ENCODE measurements at places on chromosomes 4 and X.
A peak's percentile ranks its signal among the peaks of the same experiment; 100 is the strongest.

DNA sequence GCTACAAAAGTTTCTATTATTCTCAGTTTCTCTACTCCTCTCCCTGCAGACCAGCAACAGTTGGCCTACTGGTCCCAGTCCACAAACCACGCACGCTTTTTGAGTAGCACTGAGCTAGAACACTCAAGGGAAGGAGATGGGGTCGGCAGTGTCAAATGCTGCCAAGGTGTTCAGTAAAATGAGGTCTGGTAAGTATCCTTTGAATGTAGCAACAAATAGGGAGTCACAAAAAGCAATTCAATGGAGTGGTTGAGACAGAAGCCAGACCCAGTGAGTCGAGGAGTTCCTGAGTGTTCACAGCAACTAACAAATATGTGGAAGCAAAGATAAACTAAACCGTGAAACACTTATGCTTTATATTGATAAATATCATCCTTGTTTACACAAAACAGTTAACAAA is 355.7 kb downstream of the MID1IP1 start:
- no peak for DNase-seq

- DNase-seq: no peak
These were observed 454.7 kb downstream of the IL15 start for GRCh38 chr4:142091085-142091513.

GRCh38 chr4:11098461-11098860 is 330.2 kb downstream of the HS3ST1 start:
- no peak for DNase-seq

DNA sequence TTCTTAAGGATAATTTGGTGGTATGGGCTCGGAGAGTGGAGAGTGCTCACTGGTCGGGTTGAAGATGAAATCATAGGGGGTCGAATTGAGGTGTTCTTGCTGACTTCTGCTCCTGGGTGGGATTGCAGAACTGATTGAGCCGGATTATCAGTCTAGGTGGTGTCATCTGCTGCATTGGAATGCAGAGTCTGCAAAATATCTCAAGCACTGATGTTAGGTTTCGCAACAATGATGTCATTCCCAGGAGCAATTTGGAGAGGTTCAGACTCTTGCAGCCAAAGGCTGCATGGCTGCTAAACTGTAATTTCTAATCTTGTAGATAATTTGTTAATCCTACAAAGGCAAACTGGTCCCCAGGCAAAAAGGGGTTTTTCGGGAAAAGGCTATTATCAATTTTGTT is 67.7 kb downstream of the RHOH start:
- no peak for DNase-seq

DNA sequence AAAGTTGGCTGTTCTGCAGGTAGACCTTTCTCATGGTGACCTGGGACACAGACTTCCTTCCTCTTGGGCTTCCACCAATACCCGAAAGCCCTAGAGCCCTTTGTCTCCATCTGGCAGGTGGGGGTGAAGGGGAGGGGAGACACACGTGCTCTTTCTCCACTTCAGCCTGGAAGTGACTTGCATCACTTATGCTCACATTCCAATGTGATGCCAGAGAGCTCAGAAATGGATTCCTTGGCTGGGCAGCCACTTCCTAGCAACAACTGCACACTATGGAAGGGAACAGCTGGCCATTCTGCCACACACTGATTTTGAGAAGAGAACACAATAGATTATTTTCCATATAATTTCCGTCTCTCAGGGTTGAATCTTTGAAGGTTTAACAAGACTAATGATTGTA is 36.3 kb downstream of the C4orf51 start:
- DNase-seq: no peak

DNA sequence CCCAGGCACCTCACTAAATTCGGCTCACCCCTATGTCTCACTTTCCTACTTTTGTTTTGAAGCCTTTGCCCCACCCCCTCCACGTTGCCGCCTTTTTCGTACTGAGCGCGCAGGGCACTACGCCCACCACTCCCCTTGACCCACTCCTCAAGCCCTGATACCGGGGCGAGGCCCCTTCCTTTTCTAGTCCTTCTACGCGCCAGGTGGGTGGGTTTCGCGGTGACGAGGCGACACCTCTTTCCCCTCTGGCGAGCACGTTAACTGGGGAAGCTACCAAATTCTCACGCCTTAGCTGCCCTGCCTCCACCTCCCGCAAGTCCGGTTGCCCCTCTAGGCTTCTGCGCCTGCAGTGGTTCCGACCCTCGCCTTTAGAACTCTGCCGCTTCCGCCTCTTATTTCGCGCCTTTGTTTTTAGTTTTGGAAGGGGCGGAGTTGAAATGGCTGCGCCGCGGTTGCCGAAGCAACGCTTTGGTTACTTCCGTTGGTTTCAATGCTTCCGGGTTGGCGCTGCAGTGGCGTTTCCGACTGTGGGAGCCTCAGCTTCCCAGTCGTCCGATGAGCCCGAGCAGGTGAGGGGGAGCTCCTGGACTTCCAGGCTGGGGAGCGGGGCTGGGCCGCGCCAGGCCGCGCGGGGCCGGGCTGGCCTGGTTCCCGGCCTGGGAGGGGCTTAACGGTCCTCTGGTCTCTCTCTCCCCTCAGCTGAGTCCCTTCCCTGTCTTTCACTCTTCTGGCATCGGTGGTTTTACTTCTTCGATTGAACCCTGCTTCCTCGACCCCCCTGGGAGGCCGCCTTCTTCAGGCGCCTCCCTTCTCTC is at the start of gene SLC25A14:
Gene SLC25A14, plus strand, starts transcription at position 512 of the 815 bp plus-strand sequence. CDS start 360 bp downstream, outside the sequence.
- peak; percentile 45 for DNase-seq

DNA sequence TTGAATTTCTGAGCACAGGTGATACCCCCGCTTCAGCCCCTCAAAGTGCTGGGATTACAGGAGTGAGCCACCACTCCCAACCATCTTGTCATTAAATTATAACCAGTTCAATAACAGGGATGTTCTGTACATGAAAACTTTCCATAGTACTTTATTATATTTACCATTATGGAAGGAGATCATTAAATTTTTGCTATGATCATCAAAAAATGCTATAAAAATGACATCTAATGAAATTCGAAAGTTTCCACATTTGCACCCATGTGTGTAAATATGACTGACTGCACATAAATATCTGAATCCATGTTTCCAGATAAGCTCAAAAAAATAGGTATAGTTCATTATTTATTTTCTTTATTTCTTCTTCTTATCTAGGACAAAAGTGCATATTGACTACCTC is 182.6 kb downstream of the FBXO8 start:
- DNase-seq: no peak

DNA sequence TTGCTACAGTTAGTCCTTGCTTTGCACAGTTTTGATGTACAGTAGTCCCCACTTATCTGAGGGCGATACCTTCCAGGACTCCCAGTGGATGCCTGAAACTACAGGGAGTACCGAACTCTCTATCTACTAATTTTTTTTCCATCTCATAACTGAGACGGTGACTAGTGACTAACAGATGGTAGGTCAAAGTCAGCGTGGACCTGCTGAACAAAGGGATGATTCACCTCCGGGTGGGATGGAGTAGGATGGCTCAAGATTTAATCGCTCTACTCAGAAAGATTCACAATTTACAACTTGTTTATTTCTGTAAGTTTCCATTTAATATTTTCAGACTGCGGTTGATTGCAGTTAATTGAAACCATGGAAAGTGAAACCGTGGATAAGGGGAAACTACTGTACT is 655.8 kb downstream of the ZNF674 start:
- no peak for DNase-seq

GRCh38 chr4:87884976-87885549 is 52.3 kb downstream of the MEPE start:
- DNase-seq: peak; percentile 45

DNA sequence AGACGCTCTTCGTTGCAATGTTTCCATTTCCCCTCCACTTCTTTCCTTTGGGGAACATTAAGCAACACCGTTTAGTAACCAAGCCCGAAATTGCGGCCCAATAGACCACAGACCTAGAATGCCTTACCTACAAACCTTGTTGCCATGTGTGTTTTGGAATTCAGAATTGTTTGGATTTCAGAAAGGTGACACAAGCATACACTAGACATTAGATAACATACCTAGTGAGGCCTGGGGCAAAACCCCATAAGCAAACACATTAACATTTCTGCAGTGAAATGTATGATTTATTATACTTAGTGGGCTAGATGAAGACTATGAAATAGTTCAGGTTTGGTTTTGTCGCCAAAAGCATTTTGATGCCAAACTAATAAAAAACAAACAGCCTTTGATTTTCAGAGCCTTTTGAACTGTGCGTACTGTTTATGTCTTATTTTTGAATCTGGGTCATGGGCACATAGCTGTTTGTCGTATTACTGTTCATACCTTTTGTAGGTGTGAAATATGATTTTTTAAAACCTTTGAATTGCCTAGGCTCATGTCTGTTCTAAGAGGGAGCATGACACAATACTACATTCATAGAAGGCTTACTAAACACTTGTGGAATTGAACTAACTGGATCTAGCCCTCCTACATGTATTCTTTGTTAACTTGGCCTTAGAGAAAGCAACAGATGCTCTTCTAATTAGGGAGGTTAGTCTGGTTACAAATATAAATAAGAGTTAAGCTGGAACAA is 88.6 kb upstream of the TMEM164 start:
- DNase-seq: no peak

- DNase-seq: no peak
These were observed 2301.3 kb upstream of the TENM3 start for GRCh38 chr4:179941911-179942310.

DNA sequence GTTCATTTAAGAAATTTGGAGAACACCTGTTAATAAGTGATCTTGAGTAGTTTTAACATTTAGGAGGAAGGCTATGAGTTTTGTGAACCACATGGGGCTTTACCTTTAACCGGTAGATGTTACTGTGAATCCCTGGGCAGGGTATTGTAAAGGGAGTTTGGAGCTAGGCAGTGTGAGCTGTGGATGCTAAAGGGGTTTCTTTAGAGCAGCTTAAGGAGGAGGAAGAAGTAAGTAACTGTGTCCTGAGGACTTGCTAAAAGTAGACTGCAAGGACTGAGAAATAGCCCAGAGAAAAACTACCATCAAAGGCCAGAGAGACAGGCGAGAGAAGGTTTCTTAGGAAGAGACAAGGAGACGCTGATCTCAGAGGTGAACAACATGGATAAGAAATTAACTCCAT is 5.6 kb downstream of the RHOH start:
- DNase-seq: no peak

DNA sequence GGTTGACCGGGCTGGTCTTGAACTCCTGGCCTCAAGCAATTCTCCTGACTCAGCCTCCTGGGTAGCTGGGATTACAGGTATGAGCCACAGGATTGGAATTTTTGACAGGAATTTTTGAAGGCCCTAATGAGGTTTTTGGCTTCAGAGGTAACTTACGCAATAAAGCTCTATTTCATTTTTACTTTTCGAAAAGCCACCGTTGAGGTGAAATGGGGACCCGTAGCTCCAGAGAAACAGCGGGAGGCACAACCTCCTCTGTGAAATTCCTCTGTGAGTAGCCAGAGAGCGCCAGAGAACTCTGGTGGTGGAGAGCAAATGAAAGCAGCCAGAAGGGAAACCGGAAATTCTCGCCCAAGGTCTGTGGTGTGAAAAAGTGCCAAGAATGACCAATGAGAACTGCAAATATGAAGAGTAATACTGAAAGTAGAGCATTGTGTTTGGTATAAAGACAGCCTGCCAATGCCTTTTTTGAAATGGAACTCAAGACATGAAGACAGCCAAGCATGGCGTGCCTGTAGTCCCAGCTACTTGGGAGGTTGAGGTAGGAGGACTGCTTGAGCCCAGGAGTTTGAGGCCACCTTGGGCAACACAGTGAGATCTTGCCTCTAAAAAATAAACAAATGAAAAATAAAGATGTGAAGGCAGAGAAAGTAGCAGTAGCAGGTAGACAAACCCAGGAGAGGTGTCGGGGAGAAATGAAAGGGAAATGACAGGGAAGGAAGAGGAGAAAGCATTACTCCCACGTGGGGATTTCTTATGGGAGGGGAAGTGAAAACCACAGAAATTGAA is 33.0 kb upstream of the TMEM131L start:
- DNase-seq: peak; percentile 24

DNA sequence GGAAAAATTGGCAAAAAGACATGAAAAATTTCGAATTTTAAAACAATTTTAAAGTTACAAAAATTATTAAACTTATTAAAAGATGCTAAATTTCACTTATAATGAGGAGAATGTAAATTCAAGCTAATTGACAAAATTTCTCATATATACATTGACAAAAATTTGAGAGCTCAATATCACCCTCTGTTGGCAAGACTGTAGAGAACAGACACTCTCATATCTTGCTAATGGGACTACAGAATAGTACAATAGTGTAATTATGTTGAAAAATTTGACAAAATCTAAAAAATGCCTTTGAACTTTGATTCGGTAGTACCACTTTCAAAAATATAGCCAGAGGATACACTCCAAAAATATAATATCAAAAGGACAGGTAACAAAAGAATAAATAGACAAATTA is 29.8 kb downstream of the DCAF8L2 start:
- DNase-seq: no peak

DNA sequence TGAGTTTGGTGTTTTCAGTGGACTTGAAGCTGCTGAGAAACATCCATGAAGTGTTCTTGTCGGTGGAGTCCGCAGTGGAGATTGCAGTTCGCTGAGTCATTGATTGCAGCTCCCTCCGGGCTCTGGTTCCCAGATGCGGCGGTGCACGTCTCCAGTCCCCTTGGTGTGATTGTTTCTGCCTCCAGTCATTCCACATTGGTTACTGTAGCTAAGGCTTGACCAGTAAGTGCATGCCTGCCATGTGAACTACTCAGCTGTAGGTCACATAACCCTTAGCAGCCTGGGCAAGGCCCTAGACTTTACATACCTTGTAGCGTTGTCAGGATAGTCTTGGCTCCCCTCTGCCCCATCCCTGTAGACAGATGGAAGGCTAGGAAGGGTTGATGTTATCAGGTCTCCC is 53.8 kb upstream of the CLCN4 start:
- DNase-seq: no peak

DNA sequence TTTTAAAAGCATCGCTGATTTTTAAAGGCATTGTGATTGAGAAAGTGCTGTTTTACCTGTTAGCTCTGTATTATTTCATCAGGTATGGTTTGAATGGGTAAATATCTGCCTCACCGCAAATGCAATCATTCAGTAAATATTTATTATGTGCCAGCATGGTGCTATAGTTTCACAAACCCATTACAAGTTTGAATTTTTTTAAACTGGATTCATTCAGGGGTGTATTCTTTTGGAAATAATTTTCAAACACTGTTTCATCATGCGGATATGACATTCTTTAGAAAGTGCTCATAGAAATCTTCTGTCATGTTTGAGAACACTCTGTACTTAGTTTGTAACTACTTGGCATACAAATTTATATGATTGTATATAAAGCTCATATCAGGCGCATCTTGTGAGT is 37.2 kb downstream of the LIMCH1 start:
- no peak for DNase-seq

GRCh38 chr4:26854701-26855100 is 5.9 kb upstream of the STIM2 start:
- no peak for DNase-seq

DNA sequence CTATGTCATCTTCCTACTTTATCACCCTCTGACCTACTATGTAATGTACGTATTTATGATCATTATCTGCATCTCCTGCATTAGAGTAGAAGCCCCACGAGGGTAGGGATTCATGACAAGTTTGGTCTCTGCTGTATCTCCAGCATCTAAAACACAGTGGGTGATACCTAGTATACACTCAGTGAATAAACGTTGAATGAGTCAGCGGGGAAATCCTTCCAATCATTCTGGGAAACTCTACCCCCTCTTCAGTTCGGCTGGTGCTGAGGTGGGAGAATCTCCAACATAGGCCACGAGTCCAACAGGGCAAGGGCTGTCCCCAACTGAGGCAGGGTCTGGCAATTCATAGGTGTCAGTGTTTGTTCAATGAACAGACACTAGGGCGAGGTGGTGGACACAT is 74.4 kb upstream of the EFNB1 start:
- DNase-seq: no peak

- DNase-seq: no peak
These were observed 64.5 kb downstream of the TEC start for GRCh38 chr4:48205107-48205506.

Data from CMK (cell line).